Activated naive CD8-positive, alpha-beta T cell treated with anti-CD3 and anti-CD28 coated beads, Interleukin-2, amount 10 ng/mL, durations not matched to agents 7 days and 5 days (primary cell): ENCODE measurements at places on chromosomes 13 and 19. TPM values are rescaled to one million over a fixed set of nuclear protein-coding genes. Genes with fewer than 3 reads are reported as not detected.

Gene PRX
- total RNA-seq = 2.3 TPM

Gene THSD1
- total RNA-seq = 0.54 TPM

Gene SIAH3
- total RNA-seq = 0.62 TPM

Gene ZNF582
- total RNA-seq = 5.0 TPM

Gene CBY2
- total RNA-seq = not detected

Gene ZNF433
- total RNA-seq = 1.8 TPM

Gene BRCA2
- 26.7 TPM for total RNA-seq

Gene TICAM1
- total RNA-seq = 14.3 TPM

Gene CYP4F8
- total RNA-seq = not detected

Gene FGF21
- not detected for total RNA-seq

Gene ZNF540
- 7.7 TPM for total RNA-seq

Gene CLDND2
- 11.6 TPM for total RNA-seq

Gene CD79A
- 28.0 TPM for total RNA-seq

Gene ZNF460
- total RNA-seq = 67.1 TPM

Gene TUBA3C
- not detected for total RNA-seq

Gene GPC5
- total RNA-seq = 0.14 TPM

Gene ACP7
- not detected for total RNA-seq

Gene UBE2L5
- total RNA-seq = not detected

Gene PNMA8A
- total RNA-seq = 1.8 TPM

Gene FOXA3
- total RNA-seq = not detected

Gene PRRG2
- total RNA-seq = 1.5 TPM

Gene PRTN3
- total RNA-seq = not detected

Gene MIA
- total RNA-seq = 3.0 TPM

Gene ZNF444
- total RNA-seq = 37.4 TPM

Gene ADGRE3
- total RNA-seq = not detected

Gene UQCR11
- 176 TPM for total RNA-seq

Gene ZNF628
- total RNA-seq = 9.4 TPM

Gene ZNF649
- total RNA-seq = 19.7 TPM

Gene TRMT1
- total RNA-seq = 54.3 TPM

Gene ZNF607
- total RNA-seq = 10.8 TPM

Gene LGALS4
- total RNA-seq = 4.0 TPM

Gene ZNF296
- 4.8 TPM for total RNA-seq

Gene TMC4
- total RNA-seq = 3.0 TPM

Gene LIM2
- total RNA-seq = not detected

Gene GPI
- total RNA-seq = 786 TPM

Gene KCTD4
- not detected for total RNA-seq
